ENCODE measurements at places on chromosomes 6 and 20.

- DNase-seq: peak; percentile 43
These were observed 27.5 kb upstream of the ZBTB22 start for GRCh38 chr6:33344701-33345697.

DNA sequence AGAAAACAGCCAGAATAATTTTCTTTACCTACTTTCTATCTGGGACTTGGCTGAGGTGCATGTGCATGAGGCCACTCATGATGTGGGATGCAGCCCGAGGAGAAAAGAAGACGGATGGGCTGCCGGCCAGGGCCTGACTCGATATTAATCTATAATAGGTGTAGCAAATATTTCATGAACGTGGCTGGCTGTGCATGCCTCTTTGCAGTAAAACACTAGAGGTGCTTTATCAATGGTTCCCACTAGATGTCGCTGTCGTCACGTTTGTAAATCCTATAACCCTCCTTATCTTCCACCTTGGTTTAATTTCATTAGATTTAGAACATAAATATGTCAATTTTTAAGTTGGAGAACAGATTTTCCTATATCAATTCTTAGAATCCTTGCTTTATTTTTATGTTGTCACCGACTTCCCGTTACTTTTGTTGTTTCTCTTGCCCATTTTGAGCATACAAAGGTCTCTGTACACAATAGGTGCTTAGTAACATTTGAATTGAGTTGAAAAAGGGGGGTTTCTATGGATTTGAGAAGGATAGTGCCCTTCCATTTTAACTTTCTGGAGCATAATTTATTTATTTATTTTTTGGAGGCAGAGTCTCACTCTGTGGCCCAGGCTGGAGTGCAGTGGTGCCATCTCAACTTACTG, 19.6 kb upstream of the FERMT1 start:
- DNase-seq: peak; percentile 14

- no peak for DNase-seq
These were observed 76.6 kb upstream of the TOX2 start for GRCh38 chr20:43837856-43838702.

GRCh38 chr6:7334685-7335084, 21.7 kb upstream of the SSR1 start:
- DNase-seq: no peak

GRCh38 chr6:131257104-131257503, 121.8 kb downstream of the AKAP7 start:
- DNase-seq: no peak

DNA sequence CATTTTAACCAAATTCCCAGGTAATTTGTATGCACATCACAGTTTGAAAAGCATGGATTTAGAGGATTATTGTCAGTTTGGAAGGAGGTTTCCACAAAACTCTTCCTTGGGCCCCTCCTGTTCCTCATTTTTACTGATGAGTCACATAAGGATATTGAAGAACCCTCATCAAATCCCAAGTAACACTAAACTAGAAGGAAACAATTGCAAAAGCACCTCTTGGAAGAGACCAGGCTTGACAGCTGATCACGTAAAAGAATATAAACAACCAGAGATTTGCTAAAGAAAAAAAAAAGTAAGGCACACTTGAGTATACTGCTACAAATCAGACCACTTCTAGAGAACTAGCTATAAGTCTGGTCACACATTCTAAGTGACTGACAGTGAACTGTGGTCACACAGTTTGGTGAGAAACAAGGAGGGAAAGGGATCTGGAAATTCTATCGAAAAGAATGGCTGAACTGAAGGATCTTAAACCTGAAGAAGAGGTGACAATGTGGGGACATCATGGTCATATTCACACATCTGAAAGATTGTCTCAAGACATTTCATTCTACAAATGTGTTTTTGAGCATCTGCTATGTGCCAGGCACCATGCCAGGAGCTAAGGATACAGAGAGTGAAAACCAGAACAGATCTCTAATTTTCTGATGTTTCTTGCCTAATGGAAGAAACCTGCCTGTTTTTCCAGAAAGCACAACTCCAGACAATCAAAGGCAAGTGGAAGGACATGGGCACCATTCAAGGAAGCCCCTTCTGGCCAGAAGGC, 24.1 kb downstream of the ZHX3 start:
- no peak for DNase-seq

DNA sequence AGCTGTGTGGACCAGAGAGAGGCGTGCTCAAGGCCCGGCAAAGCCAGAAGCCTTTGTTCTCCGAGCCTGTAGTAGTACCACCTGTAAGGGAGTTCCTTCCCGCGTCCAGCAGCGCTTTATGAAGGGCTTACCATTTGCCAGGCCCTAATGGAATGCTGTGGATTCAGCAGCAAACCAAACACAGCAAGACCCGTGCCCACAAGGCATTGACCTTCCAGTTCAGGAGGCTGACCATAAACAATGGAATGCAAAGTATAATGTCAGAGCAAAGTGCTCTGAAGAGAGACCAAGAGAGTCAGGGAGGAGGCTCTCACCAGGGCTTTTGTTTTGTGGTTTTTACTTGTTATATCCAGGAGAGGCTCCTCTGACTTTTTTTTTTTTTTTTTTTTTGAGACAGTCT, 209.8 kb downstream of the ZMYND8 start:
- no peak for DNase-seq

DNA sequence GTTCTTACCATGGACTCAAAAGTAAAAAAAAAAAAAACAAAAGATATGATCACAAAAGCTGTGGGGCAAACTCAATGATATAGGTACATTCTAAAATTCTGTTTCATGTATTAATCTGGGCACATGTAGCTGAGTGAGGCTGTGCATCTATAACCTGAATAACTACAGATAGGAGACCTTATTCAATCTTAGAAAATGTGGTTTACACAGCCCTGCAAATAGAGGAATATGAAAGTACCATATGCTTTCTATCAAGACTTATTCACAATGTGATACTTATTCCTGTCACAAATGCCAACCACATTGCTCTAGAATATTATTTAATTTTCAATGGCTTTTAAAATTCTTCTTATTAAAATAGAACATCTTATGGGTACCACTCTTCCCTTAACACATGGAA, 3.1 kb upstream of the SPACA1 start:
- DNase-seq: no peak

DNA sequence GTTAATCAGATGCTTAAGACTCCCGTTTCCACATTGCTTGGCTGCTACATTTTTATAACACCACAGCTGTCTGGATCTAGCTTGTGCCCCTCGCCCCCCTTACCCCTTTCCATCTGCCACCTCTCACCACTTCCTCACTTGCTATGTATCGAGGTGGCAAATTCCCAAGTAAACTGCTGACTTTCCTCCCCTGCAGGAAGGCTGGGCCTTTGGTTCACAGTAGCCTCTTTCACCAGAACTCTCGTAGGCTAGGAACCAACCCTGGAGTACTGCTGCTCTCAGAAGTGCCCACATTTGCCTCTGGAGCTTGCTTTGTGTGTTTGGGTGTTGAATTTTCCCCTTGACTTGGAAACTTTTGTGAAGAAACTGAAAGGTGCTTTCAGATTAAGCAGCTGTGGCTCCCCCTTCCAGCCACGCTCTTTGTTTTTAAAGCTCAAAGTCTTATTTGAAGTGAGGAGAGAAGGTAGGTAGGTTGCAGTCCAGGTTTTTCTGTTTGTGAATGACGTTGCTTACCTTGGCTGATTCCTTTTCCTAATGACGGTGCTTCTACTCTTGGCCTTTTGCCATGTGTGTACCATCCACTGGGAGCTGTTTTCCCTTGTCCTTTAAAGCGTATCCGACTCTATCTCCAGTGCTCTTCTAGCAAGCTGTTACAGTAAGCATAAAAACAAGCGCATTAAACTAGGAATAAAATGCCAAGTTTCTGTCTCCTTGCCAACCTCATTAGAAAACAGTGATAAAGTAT, 90.4 kb downstream of the CARMIL1 start:
- DNase-seq: no peak

DNA sequence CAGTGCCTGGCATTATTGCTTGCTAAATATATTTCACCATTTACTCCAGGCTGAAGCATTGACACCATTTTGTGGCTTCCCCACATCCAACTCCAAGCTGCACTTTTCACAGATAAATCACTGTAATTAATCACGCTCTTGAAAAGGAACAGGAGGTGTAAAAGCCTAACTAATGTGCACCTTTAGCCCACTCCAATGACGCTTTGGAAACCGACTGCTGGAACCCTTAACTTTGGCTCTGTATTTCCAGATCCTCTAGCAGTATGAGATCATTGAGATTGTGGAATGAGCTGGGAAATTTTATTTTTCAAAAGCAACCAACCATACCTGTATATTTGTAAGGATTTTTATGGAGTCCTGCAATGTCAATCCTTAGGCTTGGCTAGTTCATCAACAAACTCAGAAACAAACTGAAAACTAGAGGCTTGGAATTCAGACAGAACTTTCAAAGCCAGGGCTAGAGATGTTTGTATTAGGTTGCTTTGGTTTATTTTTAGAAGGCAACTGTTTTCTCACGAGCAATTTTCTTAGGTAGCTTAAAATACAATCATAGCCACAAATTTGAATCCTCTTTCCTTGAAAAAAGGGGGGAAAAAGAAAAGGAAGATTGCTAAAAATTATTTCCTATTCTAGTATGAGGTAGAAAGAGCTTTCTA, 52.8 kb upstream of the UTRN start:
- DNase-seq: no peak

GRCh38 chr6:36104836-36105235, 25.5 kb upstream of the MAPK13 start:
- DNase-seq: no peak

- DNase-seq: no peak
These were observed 274.7 kb upstream of the SUPT3H start for GRCh38 chr6:45652416-45652815.
